Calu3 (cell line): ENCODE measurements at places on chromosomes 6 and 20.

- no peak for DNase-seq
Observed at GRCh38 chr6:11035616-11036350, 8.3 kb downstream of the ELOVL2 start.

DNA sequence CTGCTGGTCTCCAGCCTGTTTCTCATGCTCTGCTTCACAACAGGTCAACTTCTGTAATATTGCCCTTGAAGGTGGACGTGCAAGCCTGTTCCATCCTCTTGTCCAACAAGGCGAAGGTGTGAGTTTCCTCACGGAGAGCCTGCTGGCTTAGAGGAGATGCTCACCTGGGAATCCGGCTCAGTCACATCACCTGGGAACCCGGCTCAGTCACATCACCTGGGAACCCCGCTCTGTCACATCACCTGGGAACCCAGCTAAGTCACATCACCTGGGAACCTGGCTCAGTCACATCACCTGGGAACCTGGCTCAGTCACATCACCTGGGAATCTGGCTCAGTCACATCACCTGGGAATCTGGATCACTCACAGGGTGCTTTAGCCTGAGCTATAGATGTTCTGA is 230.1 kb downstream of the ERMARD start:
- no peak for DNase-seq

GRCh38 chr6:154732538-154733182 is 556 bp upstream of the SCAF8 start:
- DNase-seq: peak; percentile 35

DNA sequence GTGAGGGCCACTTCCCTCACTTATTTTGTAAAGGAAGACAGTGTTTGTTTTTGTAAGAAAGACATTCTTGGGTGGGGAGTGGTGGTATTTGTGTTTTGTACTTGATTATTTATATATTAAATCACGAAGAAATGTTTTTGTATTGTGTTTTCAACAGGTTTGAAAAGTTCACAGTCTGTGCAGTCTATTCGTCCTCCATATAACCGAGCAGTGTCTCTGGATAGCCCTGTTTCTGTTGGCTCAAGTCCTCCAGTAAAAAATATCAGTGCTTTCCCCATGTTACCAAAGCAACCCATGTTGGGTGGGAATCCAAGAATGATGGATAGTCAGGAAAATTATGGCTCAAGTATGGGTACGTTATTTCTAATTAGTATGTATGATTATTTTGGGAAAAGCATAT is 137.2 kb downstream of the NCOA3 start:
- DNase-seq: no peak

DNA sequence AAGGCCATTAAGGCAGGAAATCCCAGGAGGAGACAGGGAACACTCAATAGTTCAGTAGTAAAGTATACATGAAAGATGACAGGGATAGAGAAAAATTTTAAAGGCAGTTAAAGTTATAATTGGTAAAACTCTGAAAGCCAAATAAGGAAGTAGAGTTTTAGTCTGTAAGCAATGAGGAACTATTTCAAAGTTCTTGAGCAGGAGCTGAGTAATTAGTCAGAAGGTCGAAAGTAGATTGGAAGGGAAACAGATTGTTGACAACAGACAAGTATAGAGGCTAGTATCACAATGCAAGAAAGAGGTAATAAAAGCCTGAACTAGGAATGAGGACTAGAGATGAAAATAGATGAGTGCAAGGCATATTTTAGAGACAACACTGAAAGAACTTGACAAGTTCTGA is 150.3 kb downstream of the CDK19 start:
- DNase-seq: no peak

DNA sequence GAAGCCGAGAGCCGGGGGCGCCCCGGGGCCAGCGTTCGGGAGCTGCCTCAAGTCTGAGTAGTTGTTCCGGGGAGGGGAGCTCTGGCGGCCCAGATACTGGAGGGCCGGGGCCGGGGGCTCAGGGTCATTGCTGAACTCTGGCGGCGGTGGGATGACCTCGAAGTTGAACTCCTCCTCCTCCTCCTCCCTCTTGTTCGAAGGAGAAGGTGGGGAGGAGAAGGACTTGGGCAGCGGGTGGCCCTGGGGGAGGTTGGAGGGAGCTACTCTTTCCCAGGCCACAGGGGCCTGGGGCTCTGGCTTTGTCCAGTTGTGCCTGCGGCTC is 37.7 kb downstream of the C6orf132 start:
- no peak for DNase-seq

DNA sequence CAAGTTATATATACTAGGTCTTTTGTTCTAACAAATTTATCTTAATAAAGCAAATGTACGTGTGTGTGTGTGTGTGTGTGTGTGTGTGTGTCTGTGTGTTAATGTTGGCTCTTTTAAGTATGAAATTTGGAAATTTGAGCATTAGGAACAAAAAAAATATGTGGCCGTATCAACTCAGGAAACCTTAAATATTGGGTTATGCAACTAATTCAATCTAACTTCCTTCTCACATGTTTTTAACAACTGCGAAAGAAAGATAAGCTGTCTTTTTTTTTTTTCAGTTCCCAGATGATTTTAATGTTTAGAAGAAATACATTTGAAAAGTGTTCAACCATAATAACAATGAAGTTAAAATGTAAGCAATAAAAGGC is 616.4 kb upstream of the ARID1B start:
- no peak for DNase-seq

DNA sequence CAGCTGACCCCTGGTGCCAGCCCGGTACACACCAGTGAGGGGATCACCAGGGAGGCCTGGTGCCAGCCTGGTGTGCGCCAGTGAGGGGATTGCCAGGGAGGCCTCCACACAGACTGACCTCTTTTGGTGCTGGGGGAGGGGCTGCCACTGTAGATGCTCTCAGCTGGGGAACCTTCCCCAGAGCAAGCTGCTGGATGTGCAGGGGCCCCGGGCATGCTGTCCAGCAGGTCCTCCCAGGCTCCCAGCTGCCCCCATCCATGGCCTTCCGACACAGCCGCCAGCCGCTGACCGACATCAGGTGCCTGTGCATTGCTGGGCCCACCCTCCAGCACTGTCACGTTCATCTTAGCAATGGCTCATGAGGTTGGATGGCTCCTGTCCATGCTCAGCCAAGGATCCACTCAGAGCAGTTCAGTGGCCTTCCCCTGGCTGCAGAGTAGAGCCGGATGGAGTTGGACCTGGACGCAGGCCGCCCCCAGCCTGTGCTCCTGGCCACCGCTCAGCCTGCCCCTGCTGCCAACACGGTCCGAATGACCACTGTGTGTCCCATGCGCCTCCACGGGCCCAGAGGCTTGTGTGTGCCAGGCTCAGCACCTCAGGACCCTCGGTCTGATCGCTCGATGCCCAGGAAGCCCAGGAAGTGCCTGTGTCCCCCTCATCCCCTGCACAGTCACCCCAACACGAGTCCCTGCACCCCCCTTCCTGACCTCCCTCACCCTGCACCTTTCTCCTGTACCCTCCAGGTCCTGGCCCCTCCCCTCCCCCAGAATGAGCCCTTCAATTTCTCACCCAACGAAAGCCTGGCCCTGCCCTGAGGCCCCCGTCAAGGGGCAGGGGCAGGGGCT is 95.7 kb downstream of the YTHDF1 start:
- no peak for DNase-seq

GRCh38 chr6:37039958-37040357 is 34.5 kb downstream of the FGD2 start:
- no peak for DNase-seq

GRCh38 chr6:167826896-167827582 is at the start of gene AFDN:
Gene AFDN (plus strand): TSS chr6:167826911. CDS start chr6:167827133, 222 bp downstream.
- DNase-seq: peak; percentile 57

DNA sequence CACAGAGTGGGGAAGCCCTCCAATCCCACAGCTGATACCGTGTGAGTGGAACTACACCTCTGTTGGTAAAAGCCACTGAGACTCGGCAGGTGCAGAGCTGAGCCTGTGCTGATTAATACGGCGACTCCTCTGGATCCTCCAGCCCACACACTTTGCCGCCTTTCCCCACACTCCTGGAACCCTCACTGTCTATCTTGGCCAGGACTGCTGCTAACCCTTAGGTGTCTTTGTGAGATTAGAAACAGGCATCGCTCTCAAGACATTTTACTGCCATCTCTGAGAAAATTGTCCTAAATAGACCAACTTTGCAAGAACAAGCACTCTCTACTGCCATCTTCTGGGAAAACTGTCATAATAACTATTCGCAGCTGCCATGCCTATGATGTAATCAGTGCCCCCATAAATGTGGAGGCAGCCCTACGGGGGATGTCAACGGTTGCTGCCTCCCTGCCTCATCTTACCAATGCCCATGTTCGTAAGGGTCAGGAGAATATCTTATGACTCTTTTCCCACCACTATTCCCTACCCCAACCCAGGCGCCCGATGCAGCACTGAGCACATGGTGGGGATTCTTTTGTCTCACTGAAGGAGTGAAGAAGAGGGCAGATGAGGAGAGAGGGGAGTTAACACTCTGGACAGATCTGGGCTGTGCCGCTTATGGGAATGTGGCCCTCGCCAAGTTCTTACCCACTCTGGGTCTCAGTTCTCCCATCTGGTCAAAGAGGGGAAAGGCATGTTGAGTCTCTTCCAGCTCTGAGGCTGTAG is 26.1 kb upstream of the KCNB1 start:
- peak; percentile 32 for DNase-seq

DNA sequence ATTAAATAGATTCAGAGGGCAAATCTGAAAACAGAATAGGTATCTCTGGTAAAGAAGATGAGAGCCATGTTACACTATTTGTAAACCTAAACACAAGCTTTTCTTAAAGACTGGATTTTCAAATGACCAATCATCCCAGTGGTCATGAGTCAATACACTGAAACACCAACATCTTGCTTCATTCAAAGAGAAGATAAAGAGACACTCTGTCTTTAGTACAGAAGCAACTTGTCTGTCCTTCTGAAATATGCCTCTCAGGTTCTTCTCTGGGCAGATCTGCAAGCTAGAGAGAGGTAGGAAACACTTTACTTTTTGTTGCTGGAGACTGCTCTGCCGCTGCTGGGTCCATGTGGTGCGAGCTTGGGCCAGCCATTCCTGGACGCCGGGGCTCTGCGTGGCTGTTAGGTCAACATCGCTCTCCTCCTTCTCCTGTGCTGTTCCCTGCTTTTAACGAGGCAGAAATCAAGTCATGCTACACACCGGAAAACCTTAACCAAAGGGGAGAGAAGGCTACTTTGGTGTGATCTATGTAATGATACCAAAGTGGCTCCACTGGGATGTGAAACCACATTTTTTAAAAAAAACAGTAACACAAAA is 368.2 kb downstream of the SYNE1 start:
- DNase-seq: no peak

- no peak for DNase-seq
Observed at GRCh38 chr6:99305021-99305554, 44.4 kb downstream of the FAXC start.

GRCh38 chr6:65948062-65948461 is 241.0 kb upstream of the EYS start:
- DNase-seq: no peak

GRCh38 chr6:15343490-15344191 is 97.8 kb downstream of the JARID2 start:
- no peak for DNase-seq

GRCh38 chr6:139337001-139337400 is 37.4 kb downstream of the CITED2 start:
- no peak for DNase-seq

DNA sequence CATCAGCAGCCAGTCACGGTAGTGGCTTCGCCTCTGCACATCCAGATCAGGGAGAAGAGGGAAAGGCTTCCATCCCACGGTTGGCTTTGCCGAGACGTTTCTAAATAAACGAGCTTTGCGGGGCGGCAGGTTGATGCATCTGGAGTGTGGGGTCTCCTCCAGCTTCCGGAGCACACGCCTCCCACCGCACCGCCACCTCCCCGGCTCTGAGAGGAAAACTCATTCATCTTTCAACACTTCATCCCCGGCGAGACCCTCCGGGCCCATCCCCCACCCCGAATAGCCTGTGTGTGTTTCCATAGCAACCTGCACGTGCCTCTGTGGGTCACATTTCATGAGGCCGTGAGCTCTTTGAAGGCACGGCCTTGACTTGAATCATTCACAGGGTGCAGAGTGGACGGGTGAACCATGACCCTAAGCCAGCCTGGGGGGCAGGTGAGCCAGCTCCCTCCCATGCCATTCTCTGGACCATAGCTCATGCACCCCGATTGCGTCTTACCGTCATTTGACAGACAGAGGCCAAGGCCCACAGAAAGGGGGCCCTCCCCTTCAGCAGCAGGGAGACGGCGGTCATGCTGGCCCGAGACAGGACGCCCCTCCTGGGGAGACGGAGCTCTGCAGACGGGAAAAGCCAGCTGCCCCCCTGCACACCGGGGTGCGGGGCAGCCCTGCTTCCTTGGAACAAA is 16.2 kb upstream of the CHRNA4 start:
- no peak for DNase-seq

GRCh38 chr20:63177785-63178445 is 38.0 kb downstream of the YTHDF1 start:
- no peak for DNase-seq

DNA sequence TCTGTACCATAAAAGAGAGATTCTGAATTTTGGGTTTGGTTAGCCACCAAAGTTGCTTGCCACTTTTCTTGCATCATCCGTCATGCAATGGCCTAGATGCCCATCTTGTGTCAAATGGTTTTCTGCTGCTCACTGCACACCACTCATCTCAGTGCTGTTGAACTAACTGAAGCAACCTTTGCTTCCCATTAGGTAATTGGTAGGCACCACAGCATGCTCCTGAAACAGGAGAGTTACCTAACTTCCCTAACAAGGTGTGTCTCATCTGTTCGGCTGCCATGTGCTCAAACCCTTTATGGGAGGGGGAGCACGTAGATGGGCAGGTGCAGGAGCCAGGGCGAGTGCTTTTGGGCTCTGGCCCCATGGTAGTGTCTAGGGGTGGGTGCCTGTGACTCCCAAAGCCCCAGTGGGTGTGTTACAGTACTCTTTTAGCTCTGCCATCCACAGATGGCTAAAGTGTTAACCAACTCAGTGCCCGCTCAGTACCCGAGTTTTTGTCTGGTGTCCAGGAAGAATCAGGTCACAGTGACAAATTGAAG is 147.4 kb upstream of the SPACA1 start:
- DNase-seq: no peak

- DNase-seq: no peak
Observed at GRCh38 chr6:5899216-5900045, 107.3 kb downstream of the NRN1 start.

DNA sequence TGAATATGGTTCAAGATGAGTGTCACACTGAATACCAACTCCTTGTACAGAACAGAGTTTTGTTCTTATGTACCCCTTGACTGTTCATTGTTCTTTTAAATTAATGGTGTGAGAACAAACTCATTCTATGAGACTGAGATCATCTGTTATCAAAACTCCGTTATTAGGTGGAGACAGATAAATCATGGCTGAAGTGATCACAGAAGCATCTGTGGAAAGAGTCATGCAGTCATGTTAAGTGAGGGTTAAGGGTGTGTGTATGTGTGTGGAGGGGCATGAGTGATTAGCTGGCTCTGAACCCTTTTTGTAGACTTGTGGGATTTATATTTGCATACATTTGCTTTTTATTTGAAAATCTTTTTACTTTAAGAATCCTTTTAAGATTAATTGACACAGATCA is 24.7 kb downstream of the ADGRG6 start:
- DNase-seq: no peak

GRCh38 chr6:95413789-95414188 is 163.5 kb upstream of the MANEA start:
- DNase-seq: no peak

DNA sequence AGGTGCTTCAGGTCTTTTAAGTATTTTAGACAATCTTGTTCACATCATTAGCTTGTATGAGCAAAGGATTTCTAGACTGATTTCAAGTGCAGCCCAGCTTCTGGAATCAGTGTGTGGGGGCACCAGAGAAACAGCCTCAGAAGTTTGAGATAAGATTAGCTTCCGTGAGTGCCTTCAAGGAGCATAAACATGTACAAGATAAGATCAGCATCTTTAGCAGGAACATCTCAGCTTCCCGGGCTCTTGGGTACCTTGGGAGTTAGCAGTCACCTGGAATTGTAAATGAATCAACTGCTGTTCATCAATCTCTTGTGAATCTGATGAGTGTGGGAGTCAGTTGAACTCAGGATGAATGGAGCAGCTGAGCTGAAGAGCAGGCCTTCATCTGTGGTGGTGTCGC is 12.0 kb upstream of the CITED2 start:
- DNase-seq: no peak
